AG08395 (cell line): ENCODE measurements at places on chromosomes 16 and 17.

GRCh38 chr16:2513405-2514332 lies at the start of gene ATP6V0C:
TSS of gene ATP6V0C (plus strand) at chr16:2513952. CDS start at chr16:2514104, 152 bp downstream.
- DNase-seq = peak; percentile 94

DNA sequence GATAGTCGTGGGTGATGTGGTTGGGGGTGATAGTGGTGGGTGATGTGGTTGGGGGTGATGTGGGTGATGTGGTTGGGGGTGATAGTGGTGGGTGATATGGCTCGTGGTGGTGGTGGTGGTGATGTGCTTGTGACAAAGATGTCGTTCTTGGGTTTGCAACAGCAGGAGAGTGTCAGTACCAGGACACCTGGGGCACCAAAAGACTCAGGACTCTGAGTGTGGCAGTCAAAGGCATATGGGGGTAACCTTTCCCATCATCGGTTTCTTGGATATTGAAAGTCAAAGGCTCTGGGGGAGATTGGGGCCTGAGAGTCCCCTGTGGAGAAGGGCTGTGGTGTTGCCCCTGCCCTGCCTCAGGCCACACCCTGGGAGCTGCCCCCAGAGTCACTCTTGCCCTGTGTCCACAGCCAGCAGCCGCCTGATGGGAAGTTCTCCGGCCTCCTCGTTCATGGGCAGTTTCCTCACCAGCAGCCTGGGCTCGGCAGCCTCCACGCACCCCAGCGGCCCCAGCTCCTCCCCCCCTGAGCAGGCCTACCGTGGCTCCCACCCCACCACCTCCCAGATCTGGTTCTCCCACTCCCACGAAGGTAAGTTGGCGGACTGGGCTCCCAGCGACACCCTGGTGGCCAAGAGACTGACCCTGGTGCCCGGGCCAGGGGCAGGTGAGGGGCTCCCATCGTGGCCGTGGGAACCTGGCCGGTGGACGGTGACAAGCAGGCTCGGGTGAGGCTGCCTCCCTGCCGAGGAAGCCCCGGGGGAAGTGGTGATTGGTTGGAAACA lies 31.3 kb downstream of the BAHCC1 start:
- no peak for DNase-seq

GRCh38 chr17:50952013-50952412 lies 85.9 kb upstream of the TOB1 start:
- no peak for DNase-seq

DNA sequence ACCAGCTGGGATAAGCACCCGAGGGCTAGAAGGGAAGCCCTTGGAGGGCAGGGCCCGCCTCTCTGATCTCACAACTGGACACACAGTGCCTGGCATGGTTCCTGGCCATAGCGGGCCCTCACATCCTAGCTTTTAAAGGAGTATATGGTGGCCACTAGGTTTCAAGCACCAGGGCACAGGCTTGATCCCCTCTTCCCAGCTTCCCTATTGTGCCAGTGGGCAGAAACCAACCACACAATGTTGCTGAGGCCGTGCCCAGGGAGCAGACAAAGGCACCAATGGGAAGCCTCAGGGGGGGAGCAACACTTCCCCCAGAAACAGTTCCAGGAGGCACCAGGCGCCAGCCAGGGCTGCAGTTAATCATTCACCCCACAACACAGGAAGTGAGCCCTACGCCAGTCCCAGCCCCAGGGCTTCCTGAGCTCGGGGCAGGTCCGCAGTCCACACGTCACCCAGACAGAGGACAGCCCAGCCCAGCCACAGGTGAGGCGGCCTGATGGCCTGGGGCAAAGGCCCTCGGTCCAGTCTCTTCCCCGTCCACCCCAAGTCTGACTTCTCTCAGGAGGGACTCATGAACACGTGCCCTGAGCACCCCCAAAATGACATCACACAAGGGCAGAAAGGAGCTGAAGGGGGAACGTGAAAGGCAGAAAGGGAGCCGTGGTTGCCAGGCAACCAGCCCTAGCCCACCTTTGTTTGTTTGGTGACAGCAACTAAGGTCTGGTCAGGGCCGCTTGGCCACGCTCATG lies 12.8 kb downstream of the SMIM5 start:
- DNase-seq = no peak

- no peak for DNase-seq
These were observed 21.9 kb downstream of the ADORA2B start for GRCh38 chr17:15966879-15967248.

DNA sequence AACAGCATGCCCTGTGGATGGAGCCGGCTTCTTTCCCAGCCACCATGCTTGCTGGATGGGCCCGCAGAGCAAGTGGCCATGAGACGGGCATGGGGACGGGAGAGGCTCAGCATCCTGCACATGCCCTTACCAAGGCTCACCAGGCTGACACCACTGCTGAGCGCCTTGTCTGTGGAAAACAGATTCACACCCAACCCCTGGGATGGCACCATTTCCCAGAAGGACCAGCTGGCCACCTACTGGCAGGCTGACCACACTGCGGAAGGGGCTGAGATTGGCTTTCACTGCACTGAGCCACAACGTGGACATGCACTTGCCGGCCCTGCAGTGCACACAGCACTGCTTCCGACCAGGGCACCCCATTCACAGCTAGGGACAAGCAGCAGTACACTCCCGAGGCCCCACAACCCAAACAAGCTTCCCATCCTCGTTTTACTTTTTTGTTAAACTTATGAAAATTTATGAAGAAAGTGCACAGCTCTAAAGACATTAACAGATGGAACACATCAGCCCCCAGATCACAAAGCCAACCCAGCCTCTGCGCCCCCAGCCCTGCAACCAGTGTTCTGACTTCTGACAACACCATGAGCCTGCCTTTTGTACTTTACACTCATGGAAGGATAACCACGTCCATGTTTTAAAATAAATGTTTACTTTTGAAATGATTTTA lies 13.9 kb upstream of the KRTAP17-1 start:
- peak; percentile 75 for DNase-seq

GRCh38 chr16:81266680-81267095 lies 28.2 kb downstream of the BCO1 start:
- no peak for DNase-seq

DNA sequence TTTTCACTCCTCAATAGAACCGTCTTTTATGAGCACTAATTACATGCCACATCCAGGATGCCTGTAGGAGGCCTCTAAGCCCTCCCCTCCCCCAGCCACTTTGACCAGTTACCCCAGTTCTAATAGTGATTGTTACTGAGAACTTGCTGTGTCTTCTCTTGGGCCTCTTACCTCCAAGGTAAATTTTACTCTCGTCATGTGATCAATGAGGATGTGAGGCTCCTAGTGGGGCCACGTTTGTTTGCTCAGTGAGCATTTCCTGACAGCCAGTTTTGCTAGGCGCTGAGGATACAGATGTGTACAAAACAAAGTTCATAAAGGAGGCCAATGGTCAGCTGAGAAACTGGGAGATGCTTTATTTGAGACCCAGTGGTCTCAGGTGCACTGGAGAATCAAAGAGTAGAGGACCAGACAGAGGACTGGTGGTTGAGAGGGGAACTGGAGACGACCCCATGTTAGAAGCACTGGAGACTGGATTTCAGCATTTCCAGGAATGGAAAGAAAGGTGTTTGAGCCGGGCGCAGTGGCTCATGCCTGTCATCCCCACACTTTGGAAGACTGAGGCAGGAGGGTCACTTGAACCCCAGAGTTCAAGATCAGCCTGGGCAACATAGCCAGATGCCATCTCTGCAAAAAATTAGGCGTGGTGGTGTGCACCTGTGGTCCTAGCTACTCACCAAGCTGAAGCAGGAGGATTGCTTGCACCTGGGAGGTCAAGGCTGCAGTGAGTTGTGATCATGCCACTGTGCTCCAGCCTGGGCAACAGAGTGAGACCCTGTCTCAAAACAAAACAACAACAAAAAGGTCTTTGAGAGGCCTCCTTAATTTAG lies 2.6 kb downstream of the ATP2C2 start:
- DNase-seq = no peak

DNA sequence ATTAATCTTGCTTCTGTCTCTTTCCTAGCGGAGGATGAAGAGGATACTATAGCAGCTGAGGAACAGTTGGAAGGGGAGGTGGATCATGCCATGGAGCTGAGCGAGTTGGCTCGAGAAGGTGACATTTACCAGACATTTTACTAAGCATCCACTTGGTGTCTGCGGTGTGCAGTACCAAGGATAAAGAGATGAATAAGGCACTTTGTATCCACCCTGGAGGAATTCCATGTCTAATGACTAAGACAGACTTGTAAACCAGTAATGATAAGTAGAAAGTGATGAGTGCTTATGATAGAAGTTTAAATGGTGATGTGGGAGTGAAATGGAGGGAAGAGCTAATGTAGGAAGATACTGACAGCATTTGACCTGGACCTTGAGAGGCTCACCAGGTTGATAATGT lies 12.0 kb downstream of the SRCAP start:
- DNase-seq = no peak

GRCh38 chr17:18772471-18772870 lies 8.5 kb upstream of the TVP23B start:
- peak; percentile 2 for DNase-seq

GRCh38 chr16:66810391-66810790 lies 9.0 kb upstream of the TERB1 start:
- DNase-seq = no peak

DNA sequence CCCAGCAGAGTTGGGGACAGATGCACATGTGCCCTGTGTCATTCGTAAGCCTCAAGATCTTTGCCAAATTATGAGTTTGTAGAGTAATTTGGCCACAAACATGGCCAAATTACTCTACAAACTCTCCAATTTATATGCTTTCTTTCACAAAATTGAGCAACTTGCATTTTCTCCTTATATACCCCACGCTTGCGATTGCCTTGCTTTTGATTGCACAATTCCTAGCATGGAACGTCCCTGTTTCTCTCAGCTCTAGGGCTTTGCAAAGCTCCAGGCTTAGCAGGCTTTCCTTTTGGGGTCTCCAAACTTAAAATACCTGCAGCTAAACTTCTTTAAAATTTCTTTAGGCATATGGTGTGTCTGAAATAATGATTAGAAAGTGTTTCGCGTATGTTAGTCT lies 28.5 kb upstream of the MAF start:
- no peak for DNase-seq

DNA sequence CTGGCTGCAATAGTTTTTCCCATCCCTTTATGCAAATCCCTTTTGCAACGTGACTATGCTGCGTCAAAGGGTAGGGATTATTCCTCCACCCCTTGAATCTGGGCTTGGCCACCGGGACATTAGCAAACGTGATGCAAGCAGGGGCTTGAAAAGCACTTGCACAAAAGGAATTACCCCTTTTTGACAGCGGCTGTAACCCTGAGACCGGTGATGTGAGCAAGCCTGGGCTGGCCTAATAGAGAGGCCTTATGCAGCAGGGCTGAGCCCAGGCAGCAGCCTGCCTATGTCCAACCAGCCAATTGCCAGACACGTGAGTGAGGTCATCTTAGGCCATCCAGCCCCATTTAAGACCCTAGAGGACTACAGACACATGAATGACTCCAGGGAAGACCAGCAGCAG lies 30.4 kb upstream of the PAFAH1B1 start:
- DNase-seq = no peak

- peak; percentile 73 for DNase-seq
These were observed at the start of gene MAF for GRCh38 chr16:79600638-79601091. TSS of gene MAF (minus strand) at chr16:79600737. CDS start at chr16:79599902, 835 bp downstream.

GRCh38 chr17:82238472-82239201 lies 9.8 kb downstream of the SLC16A3 start:
- DNase-seq = peak; percentile 75

GRCh38 chr16:48126801-48127644 lies 28.8 kb downstream of the ABCC12 start:
- DNase-seq = peak; percentile 92

DNA sequence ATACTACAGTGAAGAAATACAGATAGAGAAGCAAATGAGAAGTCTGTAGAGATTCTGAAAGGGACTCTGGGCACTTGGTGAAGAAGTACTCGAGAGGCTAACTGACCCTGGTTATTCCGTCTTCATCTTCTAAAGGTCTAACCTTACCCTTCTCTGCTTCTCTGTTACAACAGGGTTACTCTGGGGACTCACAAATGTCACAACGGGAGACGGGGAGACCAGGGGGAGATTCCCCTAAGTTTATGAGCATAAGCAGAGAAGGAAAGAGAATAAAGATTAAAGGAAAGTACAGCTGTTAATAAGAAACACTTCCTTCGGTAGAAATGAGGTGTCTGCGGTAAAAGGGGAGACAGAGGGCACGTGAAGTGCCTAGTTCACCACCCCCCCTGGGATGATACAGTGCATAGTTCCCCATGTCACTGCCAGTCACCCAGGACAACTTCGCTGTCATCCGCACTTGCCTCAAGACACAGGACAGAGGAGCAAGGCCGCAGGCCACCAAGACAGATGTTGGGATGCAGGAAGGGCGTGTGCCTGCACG lies 75.2 kb upstream of the TRAP1 start:
- DNase-seq = no peak

DNA sequence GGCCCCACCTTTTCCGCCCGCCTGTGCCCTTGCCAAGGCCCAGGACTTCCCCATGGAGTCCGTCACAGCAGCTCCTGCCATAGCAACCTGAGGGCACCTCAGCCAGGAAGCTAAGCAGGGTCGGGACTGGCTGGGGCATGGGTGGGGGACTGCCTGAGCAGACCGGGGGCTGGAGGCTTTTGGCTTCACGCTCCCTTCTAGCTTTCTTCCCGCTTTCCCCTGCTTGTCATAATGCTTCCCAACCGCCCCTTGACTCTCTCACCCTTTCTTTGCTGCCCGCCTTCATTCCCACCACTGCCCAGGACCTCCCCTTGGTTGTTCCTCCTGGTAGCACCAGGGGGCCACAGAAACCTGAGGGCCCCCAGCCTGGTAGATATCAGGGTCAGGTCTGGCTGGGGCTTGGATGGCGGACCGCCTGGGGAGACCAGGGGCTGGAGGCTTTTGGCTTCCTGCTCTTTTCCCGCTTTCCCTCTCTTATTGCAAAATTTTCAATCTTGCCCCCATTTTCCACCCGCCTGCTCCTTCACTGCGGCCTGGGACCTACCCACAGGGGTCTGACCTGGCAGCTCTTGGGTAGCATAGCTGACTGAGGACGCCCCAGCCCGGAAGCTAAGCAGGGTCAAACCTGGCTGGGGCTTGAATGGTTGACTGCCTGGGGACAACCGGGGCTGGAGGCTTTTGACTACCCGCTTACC lies 2287.7 kb downstream of the TP53TG3F start:
- DNase-seq = no peak

- no peak for DNase-seq
These were observed 56.2 kb downstream of the PGS1 start for GRCh38 chr17:78434455-78435329.

GRCh38 chr17:72408641-72409040 lies 287.8 kb downstream of the SOX9 start:
- DNase-seq = no peak

DNA sequence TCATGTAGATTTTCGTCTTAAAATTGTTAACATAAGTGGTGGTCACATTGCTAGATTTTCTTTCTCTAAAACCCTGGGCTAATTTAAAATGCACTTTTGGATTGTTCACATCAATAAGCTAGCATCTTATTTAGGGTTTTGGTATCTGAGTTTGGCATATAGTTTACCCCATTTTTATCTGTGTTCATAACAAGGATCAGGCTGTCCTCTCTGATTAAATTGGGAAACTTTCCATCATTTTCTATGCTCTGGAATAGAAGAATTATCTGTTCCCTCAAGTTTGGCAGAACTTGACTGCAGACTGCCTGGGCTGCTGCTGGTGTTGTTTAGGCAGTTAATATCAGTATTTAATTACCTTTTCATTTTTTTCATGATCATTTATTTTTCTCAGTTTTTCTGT lies 1.8 kb downstream of the SPECC1 start:
- no peak for DNase-seq

- DNase-seq = no peak
These were observed 885 bp upstream of the SLFN13 start for GRCh38 chr17:35449371-35449931.

- no peak for DNase-seq
These were observed 196.8 kb downstream of the CA10 start for GRCh38 chr17:51961689-51962088.

- no peak for DNase-seq
These were observed 38.4 kb downstream of the TOM1L2 start for GRCh38 chr17:17933775-17934174.
